ENCODE measurements at places on chromosomes 12 and 14.

DNA sequence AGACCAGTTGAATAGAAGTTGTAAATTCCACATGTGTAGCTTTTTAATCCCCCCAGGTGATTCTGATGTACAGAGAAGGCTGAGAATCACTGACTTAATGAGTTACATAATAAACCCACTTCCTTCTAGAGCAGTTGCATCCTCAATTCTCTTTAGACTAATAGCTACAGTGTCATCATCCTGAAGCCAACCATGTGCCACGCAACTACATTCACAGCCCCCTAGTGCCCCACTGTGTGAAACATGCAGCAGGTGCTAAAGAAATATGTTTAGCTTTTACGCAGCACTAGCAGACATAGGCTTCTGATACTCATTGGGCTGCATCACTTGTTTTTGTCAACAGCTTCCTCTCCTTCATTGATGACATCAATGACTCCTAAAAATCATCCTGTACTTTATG is 1168.3 kb downstream of the BCL11B start:
- no peak for DNase-seq

DNA sequence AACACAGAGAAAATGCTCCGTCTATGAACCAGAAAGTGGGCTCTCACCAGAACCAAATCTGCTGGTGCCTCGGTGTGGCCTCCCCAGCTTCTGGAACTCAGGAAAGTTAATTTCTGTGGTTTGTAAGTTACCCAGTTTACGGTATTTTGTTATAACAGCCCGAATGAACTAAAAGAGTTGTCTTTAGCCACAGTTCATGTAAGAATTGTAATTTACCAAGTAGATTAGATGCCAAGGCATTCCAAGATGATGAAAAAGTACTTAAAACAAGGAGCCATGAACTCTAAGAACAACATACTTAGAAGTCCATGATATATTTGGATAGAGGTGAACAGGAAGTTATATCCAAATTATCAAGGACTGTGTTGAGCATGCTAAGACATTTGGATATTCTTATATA is 259.9 kb upstream of the GARIN6 start:
- no peak for DNase-seq

DNA sequence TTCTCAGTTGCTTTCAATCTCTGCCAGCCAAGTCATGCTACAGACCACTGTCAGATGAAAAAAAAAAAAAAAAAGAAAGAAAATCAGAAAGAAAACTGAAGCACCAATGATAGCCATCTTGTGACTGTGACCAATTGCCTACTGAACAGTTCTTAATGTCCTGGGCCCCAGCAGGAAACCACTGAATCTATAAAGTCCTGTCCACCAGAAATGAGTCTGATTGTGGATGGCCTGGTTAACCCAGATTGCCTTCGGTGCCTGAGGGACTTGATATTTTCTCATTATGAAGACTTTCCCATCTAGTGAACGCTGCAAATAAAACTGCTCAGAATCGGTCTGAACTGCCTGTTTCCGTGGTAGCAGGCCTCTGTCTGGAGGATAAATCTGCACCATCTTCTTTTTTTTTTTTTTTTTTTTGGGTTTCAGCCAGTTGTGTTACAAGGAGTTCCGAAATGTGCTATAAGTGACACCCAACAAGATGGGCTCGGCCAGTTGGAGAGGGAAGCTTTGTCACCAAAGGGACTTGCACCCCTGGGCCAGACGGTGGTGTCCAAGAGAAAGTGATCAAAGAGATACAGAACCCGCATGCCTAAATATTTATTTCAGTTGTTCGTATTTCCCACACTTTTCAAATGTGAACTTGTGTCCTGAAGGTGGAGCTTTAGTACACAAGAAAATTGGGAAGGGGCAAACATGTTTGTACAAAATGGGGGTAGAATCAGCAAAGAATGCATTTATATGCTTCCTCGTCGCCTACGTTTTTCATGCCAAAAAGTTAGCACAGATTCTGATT is 3.0 kb upstream of the PLXNC1 start:
- DNase-seq, result no peak

DNA sequence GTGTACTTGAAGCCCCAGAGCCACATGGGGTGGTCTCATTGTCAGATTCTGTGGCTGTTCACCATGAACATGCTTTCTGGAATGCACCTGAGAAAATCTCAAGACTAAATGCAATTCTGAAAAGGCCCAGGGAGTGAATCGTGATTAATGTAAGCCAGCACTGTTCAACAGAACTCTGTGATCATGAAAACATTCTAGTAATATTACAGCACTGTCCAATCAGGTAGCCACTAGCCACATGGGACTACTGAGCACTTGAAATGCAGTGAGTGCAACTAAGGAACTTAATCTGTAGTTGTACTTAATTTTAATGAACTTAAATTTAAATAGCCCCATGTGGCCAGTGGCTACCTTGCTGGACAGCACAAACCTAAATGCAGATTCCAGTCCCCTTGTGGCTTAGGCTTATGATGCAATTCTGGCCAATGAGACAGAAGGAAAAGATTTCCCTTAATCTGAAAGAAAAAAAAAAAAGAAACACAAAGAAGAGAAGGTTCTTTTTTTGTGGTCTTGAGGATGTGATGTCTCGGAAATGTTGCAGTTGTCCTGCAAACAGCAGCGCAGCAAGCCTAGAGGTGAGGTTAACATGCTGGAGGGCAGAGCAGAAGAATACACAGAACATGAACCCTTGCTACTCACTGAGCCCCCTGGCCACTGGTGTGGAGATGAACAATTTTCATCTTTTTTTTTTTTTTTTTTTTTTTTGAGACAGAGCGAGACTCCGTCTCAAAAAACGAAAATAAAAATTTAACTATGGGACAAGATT is 48.2 kb downstream of the SPPL3 start:
- no peak for DNase-seq

DNA sequence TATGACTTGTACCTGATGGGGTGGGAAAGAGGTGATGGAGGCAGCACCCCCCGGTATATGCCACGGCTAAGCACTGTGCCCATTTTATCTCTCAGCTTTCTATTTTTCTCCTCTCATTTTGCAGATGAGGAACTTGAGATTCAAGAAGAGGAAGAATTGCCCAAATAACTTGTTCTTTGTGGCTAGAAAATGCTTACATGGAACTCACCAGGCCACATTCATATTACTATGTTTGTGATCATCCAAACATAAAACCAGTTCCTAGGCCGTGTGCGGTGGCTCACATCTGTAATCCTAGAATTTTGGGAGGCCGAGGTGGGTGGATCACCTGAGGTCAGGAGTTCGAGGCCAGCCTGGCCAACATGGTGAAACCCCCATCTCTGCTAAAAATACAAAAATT is 14.5 kb upstream of the PSMD9 start:
- DNase-seq, result no peak

GRCh38 chr12:121925358-121925695 is 6.9 kb downstream of the CFAP251 start:
- DNase-seq, result no peak

DNA sequence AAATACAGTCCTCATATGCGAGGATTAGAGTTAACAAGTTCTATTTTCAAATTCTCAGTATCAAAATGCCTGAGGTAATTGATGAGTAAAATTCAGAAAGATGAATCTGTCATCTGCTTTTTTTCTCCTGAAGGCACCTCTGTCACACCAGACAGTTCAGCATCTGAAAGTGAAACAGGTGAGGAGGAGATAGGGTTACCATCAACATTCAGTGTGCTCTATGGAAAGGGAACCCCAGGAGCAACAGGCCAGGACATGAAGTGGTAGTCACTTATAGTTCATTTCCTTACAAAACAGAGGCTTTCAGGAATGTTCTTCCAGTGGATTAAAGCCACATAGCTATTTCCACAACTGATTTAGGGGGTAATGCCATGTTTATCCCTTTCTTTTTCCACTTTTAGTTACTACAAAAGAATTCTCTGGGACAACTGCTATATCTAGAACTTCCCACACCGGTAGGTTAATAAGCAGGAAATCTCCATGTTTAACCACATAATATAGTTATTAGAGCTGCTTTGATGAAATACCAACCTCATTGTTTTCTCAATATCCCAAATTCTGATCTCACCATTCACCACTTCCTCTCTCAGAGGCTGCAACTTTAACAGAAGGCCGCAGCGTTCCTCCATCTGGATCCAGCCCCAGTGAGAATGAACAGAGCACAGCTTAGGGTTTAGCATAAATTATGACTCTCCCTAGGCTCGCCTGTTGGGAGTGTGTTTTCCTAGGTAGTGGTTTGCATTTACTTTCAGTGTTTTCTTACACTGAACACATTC is 177.0 kb upstream of the CNTN1 start:
- no peak for DNase-seq

- no peak for DNase-seq
Measured at GRCh38 chr12:68113644-68114043, 45.9 kb downstream of the IFNG start.

DNA sequence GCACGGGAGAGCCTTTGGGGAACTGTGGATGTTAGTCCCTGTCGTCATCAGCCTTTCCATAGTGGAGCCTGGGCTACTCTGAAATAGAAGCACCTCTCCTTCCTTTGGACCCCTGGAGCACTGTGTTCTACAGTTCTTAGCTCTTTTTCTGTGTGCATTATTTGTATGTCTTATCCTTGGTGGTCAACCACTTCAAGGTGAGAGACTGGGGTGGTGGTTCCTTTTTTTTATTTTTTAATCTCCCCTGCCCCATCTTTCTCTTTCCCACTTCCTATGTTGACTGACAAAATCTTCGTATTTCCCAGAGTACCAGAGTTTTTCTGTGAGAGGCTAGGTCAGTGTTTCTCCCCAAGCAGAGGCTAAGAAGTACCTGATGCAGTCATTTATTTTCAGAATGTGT is 111.7 kb downstream of the CRADD start:
- DNase-seq, result no peak

- DNase-seq, result no peak
Measured at GRCh38 chr12:30739020-30739419, 15.7 kb downstream of the CAPRIN2 start.

DNA sequence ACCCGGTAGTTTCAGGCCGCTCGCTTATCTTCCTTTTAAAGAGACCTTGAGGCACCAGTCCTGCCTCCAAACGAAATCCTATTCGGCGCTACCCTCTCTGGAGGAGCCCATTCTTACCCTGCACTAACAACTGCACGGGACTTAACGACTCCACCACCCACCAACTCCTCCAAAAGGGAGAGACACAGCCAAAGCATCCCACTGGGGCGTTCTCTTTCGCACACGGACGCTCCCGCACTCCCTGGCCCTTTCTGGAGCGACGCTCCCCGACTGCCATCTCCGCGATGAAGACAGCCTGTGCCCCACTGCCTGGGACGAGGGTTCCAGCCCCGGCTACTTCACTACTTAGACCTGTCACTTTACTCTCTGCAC is 650 bp downstream of the GALC start:
- DNase-seq, result no peak

- DNase-seq, result no peak
Measured at GRCh38 chr14:34682787-34683321, 31.5 kb downstream of the CFL2 start.

GRCh38 chr14:96238676-96239265 is 17.2 kb upstream of the BDKRB1 start:
- no peak for DNase-seq

GRCh38 chr12:81956468-81956860 is 197.3 kb upstream of the PPFIA2 start:
- no peak for DNase-seq

GRCh38 chr12:77047341-77048109 is 17.8 kb downstream of the E2F7 start:
- no peak for DNase-seq

DNA sequence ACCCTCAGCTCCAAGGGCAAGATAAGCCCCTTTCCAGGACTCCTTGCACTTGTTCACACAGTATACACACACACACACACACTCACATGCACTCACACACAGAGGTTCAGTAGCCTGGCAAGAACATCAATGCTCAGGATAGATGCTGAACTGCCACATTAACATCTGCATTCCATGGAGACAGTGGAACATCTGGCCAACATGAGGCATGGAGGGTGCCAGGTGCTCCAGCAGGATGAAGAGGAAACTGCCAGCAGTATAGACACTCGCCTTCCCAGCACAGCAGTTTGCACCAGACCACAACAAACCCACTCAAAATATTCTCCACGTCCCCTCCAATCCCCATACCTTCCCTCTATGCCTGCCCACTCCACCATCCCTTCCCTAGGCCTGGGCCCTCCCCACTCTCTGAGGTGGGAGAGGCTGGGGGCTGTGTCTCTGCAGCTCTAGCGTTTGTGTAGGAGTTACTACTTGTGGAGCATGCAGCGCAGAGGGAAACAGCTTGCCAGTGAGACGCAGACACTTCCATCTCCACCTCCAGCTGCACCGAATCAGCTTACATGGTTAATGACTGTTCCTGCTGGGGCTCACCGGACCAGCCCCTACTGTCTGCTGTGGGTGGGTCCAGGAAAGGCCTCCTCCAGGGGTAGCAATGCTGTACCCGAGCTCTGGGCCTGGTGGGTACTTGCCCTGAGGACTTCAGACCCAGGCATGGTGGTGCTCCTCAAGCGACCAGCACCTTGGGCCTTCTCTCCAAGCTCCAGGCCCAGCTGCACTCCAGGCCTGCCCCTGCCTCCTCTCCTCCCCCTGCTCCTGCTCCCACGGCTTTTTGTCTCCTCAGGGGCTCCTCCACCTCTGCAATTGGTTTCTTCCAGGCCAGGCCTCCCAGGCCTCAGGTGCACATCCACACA is 18.6 kb upstream of the PLEKHG3 start:
- no peak for DNase-seq

- no peak for DNase-seq
Measured at GRCh38 chr12:5548152-5548943, 116.4 kb downstream of the NTF3 start.

DNA sequence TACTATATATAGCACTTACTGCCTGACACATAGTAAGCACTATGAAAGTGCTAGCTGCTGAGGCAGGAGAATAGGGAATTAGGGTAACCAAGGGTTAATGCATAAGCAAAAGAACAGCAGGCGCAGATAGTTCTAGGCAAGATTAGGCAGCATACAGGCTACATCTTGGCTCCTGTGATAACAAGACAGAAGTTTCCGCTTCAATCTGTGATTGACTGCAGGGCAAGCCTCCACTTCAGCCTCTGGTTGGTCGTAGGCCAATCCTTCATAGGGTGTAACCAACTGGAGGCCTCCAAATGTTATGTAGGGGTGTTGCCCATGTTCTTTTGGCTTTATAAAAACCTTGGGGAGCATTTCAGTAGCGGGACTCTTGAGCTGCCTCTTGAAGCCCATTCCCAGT is 46.9 kb downstream of the KLHL28 start:
- DNase-seq, result peak; percentile 22

DNA sequence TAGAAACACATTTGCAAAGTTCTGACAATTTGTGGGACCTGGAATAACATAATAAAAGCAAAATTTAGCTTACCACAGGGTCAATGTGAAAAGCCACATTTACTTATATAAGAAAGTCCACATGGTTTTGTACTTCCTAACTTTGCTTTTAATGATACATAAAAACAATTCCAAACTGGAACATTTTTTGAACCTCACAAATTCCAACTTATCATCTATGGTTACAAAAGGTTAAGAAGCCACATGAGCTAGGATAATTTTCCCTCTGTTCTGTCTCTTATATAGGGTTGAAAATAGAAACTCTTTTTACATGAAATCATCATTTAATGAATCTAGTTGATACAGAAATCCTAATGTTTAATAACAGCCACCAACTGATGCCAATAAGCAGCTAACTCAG is 8.9 kb upstream of the RERG start:
- no peak for DNase-seq

Measured in NCI-H446 treated with DMSO at 0.1 percent for 48 hours (cell line).